ENCODE measurements at places on chromosomes 6 and 20. TPM values are rescaled to one million over a fixed set of nuclear protein-coding genes. Genes with fewer than 3 reads are reported as not detected.

DNA sequence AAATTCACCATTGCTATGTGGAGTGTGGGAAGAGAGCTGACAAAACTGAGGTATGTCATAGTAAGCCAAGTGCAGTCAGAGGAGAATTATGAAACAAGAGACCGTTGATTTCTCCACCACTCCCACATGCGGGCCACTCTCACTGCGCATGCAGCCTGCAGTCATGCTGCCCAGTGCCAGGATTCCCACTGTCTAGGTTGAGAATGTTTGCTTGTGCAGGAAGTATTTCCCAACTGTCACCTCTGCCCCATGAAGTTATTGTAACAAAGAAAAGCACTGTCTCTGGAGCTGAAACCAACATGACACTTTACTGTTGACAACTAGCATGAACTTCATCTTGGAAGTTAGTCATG is 18.7 kb upstream of the SFT2D1 start:
- DNase-seq, result peak; percentile 64

DNA sequence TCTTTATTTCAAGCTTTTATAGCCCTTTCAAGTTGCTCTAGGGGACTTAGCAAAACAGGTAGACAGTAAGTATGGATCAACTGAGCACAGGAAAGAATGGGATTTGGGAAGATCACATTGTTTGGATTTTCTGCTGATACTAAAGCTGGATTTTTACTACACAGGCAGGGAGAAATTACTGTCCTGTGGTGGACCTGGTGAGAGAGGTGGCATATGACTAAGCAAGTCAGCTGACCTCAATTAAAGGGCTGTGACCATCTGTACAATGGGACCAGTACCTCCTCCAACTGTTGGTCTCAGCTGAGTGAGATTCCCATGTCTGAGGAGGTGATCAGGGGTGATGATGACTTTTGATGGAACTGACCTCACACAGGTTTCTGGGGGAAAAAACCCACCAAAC is 28.0 kb downstream of the RREB1 start:
- no peak for DNase-seq

GRCh38 chr20:38143646-38144554 is 21.2 kb downstream of the TGM2 start:
- no peak for DNase-seq

DNA sequence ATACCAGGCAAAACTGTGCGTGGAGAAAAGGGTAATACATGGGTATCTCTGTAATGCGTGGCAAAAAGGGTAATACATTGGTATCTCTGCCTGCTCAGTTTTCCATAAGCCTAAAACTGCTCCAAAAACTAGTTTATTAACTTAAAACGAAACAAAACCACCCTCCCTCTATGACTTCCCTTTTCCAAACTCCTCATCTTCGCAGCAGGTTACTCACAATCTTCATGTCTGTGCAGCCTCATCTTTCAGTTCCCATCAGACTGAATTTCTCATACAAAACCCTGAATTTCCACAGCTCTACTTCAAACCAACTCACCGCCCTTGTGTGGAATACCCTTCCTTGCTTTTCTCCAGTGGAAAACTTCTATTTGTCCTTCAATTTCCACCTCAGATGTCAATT is 199.4 kb downstream of the PHACTR1 start:
- DNase-seq, result no peak

GRCh38 chr6:3428700-3429099 is 28.1 kb downstream of the SLC22A23 start:
- no peak for DNase-seq

- DNase-seq, result no peak
Observed at GRCh38 chr6:24761193-24761835, 13.4 kb upstream of the GMNN start.

DNA sequence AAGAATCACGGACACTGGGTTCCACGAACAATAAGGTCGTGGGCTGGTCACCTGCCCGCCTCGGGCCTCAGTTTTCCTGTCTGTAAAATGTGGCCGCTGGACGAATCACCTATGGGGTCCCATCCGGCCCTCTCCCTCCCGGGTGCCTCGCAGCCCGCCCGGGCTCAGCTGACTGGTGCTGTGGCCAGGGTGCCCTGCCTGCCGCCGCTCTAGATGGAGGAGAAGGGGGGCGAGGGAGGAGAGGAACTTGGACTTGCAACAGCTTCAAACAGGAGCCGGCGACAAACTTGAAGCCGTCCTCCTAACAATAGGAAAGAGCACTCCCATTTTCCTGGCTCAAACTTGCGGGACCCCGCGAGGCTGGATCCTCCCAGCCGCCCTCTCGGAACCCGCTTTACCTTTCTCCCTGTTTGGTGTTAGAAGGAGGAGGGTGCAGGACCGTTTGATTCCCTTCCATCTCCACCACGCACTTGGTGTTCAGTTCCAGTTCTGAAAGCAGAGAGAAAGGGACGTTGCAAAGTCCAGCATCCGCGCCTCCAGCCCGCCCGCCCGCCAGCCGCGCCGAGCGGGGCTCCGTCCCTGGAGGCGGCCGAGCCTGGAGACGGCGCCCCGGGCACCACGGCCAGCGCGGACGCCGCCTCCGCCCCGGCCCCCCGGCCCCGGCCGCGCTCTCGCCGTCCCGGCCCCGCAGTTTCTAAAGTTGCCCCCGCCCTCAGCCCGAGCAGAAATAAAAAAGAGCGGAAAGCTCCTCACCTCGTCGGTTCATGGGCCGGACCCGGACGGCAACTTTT is 584 bp downstream of the KIF13A start:
- DNase-seq, result no peak

GRCh38 chr6:114390176-114390575 is 47.4 kb upstream of the HS3ST5 start:
- DNase-seq, result no peak

GRCh38 chr6:169809386-169809785 is 58.0 kb downstream of the ERMARD start:
- DNase-seq, result no peak

DNA sequence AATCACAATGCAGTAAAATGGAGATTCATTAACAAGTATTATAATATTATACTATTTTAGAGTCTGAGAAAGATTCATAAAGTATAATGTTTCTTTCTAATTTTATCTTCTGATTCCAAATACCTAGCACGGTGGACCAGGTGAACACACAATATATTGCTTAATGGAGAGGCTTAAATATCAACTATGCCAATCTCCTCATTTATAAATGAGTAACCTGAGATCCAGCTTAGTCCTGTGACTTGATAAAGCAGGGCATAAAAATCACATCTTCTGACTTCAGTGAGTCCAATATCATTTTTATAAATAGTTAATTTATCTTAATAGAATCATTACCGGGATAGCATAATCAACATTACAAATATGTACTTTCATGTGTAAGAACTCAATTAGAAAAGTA is 144.4 kb upstream of the GJE1 start:
- DNase-seq, result no peak

DNA sequence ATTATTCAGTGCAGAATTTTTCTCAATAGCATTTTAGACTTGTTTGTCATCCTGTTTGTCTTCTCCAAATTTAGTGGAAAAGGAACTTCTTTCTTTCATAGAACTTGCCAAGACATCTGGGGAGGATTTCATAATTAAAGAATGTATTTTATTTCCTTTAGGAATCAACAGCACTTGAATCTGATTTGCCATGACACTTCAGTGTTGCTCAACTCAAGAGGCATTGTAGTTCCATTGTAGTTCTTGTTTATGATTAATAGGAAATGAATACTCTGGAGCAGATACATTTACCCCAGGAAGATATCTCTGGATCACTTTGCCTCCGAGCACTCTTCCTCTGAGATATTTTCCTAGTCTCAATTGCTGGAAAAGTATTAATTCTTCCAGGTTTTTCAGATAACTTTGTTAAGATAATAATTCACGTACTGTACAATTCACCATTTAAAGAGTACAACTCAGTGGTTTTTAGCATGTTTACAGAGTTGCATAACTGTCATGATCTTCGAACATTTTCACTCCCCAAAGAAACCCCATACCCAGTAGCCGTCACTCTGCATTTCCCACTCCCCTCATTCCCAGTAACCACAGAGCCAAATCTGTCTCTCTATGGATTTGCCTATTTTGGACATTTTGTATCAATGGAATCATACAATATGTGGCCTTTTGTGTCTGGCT is 29.7 kb downstream of the AKAP12 start:
- DNase-seq, result peak; percentile 71

DNA sequence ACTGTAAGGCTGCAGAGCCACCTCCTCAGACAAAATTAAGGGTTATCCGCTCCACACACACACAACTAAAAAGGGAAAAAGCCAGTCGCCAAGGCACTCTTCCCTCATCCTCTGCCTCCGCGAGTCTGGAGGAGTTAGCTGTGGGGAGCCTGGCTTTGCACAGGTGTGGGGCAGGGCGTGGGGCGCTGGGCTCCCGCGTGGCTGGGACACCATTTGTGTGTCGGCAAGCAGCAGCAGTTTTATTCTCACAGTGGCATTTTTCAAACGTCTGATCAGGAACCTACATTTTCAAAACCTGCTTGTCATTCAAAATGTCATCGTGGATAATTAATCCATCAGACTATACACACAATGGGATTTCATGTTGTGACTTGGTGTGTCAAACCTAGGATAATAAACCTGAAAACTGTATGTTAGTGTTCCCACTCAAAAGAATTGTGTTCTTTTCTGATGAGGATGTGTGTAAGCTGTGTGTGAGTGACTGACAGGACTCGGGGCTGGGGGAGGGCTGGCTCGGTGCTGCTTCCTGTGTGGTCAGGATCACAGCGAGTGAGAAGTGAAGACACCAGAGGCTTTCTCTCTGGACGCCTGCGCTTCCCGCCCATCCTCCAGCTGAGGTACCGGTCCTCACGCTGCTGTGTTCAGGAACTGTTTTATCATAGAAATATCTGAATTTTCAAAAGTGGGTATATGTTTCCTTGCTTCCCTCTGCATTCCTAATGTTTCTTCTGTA is 83.1 kb downstream of the IRF4 start:
- peak; percentile 7 for DNase-seq

DNA sequence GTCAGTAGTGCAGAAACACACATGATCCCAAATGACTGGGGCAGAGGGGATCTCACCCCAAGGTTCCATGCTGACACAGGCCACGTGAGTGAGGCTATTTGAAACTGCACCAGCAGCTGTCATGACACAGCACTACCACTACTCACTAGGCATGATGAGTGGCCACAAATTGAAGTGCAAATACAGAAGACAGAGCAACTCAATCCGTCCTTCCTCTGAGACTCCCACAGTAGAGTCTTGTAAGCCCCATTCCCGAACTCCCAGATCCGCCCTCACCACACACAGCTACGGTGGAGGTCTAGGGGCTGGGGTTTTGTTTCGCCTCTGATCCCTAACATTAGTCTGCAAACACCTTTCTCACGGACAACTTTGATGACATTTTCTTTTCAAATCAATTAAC is 113.3 kb upstream of the NUP153 start:
- DNase-seq, result no peak

DNA sequence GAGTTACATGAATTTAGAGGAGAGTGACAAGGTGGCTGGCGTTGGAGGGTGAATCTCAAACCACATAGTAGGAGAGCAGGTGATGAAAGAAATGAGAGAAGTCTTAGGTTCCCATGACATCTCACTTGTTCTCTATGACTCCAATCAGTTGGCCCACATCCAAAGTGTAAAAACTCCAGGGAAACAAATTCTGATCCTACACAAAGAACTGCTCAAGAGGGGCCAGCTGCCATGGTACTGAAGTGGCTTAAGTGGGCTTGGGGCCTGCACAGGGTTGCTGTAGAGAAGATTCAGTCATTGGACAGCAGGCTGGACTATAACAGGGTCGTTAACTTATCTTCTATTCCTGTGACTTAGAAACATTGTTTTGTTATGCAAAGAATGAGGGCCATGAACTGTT is 7.6 kb upstream of the ADGRF4 start:
- no peak for DNase-seq

- DNase-seq, result peak; percentile 1
Observed at GRCh38 chr20:9949563-9949962, 85.2 kb upstream of the ANKEF1 start.

DNA sequence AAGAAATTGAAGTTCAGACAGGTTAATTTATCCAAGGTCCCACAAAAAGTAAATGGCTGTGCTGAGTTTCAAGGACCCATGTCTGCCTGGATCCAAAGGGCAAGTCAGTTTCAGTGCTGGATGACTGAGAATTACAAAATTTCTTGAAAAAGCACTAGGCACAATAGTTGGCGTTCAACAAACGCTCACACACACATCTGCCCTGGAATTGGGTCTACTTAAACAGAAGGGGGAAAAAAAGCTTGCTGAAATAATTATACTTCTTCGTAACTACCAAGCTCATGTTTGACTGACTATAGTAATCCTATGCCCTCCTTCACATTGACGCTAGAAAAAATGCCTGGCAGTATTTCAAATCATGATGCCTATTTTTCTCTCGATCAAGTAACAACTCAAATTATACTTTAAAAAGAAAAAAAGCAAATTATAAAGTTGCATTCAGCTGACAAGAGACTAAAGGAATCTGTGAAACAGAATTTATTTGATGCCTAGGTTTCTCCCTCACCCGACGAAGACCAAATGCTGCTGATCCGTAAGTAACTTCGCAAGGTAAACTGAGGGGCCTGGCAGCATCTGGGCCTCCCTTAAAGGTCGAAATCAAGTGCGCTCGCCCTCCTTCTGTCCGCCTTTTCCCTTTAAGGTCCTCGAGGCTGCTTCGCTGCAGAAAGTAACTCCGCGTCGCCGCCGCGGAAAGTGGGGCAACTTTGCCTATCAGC is 650 bp upstream of the CD2AP start:
- no peak for DNase-seq

GRCh38 chr20:1808101-1808500 is 87.1 kb upstream of the SIRPA start:
- no peak for DNase-seq

DNA sequence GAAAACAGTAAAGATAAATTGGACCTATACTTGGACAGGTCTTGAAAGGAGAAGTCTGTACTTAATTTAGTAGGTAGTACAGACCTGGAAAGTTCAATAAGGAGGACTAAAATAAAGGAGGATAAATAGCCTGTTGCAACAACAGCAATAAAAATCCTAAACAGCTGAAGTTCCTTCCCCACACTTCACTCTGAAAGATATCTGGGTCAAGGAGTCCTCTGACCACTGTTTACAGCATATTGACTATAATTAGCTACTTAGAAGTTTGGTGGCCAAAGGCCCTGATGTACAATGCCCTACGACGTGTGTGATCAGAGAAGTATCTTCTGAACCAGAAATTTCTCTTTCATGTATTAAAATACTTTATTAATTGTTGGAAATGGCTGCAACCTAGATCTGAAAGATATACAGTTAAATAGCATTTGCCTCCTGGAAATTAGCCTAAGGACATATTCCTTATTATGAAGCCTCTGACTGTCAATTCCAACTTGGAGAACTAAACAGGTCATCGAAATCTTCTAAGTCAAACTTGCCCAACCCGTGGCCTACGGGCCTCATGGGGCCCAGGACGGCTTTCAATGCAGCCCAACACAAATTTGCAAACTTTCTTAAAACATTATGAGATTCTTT is 82.8 kb downstream of the KIF13A start:
- DNase-seq, result no peak

Gene FAM162B
- 6.2 TPM for total RNA-seq

Gene GSTA3
- not detected for total RNA-seq

Gene CRISP2
- total RNA-seq, result not detected

Gene GPR63
- total RNA-seq, result under 0.01 TPM

Gene LY6G6D
- not detected for total RNA-seq

Gene TMEM244
- not detected for total RNA-seq

Gene SLC24A3
- under 0.01 TPM for total RNA-seq

Gene FLRT3
- total RNA-seq, result 0.90 TPM

Gene SLC32A1
- not detected for total RNA-seq

Gene PDYN
- not detected for total RNA-seq

Gene BHLHE23
- total RNA-seq, result not detected

Gene CBLN4
- not detected for total RNA-seq

Gene MAFB
- 8.0 TPM for total RNA-seq
